ENCODE measurements at places on chromosomes 6 and 20.

DNA sequence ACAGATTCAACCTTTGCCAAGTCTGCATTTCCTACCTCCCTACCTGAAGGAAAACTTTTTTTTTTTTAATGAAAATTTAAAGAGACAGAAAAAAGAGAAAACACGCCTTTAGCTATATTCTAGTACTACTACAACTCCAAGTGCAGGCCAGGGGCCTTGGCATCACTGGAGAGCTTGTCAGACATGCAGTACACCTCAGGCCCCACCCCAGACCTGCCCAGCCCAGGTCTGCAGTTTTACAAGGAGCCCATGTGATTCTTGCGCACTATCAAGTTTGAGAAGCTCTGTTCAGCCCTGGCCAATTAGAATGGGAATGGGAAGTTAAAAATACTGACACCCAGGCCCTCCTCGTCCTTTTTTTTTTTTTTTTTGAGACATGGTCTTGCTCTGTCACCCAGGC lies 85.0 kb downstream of the NFATC2 start:
- DNase-seq = no peak

- DNase-seq = no peak
Observed at GRCh38 chr20:40416274-40416673, 272.8 kb downstream of the MAFB start.

DNA sequence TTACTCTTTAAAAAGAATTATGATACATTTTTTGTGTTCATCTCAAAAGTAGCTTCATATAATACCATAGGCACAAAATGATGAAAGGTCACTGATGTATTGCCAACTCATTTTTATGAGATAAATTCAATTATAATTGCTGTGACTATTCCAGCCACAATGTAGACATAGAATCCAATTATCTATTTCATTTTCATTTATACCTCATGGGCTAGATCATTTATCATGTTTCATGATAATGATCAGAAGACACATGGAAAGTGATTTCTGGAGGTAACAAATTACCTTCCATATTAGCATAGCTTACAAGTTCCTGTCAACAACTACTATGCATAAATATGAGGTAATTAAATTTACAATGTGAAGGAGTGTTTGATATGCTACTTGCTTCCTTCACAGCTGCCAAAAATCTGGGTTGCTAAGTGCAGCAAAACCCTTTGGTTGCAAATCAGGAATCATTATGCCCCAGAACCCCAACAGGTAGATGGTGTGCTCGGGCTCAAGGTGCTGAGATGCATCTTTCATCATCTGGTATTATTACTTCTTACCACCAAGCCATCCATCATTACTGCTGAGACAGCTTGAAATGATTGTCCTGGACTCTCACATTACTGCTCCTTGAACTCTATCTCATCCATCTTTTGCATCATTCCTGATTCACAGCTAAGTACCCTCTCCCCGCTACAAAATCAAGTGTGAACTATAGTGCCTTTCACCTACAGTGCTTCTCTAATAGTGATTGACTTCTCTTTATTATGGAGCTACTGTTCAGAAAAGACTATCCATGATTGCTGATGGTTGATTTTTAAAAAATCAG lies 306.0 kb upstream of the THEMIS start:
- no peak for DNase-seq

DNA sequence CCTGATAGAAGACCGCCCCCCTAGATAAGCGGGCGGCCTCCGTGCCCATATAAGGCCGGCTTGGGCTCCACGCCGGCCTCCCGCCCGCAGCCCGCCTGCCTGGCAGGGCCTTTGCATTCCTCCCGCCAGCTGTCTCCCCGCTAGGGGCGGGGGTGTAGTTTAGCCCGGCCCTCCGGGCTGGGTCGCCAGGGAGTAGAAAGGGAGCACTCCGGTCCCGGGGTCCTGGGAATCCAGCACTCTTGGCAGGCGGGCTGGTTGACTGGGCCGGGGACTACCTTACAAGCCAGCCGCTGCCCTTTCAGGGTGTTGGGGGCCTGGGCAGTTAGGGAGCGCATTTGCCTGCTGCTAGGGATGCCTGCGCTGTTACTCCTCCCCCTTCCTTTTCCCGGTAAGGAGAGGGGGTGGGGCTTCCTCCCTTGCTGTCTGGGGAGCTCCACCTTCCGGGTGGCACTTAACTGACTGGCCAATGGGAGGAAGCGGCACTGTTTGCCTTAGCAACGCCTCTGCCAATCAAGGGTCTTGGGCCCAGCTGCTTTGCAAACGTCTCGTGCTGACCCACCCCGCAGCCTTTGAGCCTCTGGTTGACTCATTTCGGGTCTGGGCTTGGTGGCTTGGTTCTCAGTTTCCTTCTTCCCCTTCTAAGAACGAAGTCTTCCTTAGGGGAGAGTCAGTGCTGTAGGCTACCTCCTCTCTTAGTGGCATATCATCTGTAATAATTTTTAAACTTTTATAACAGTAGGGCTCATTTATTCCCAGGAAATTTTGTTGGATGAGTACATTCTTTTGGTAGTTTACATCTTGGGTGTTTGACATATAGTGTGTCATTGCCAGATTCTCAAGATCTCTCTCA lies 3.4 kb downstream of the SRF start:
- peak; percentile 97 for DNase-seq

DNA sequence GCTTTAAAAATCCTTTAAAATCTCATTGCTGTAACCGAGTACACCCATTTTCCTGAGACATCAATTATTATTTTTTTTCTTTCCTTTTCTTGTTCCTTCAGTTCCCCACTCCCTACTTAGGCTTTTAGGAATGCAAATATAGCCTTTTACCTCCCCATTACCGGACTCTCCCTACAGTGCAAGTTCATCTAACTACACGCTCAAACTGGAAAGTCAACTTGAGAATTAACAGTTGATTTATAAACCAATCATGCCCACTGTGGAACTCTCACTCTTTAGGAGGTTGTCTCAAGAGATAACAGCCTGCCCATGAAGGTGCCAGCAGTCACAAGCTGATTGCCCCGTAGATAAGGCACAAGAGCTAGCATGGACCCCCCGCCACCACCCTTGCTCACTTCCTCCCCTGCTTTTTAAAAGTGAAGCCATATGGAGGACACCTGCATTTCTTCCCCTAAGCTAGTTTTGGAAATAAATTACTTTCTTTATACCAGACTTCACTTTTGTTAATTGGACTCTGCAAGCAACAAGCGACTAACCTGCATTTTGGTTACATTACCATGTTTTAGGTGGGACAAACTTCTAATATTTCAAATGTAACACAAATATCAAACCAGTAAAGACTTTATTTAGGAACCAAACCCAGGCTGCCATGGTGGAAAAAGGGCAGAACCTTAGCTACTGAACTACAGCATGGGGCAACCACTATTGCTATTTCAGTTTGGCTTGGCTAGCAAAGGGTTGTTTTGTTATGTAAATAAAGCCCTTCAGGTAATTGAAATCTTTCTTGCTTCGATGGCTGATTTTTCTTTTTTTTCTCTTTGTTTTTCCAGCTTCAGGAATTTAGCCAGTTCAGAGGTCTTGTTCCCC lies 34.9 kb downstream of the UBD start:
- no peak for DNase-seq

DNA sequence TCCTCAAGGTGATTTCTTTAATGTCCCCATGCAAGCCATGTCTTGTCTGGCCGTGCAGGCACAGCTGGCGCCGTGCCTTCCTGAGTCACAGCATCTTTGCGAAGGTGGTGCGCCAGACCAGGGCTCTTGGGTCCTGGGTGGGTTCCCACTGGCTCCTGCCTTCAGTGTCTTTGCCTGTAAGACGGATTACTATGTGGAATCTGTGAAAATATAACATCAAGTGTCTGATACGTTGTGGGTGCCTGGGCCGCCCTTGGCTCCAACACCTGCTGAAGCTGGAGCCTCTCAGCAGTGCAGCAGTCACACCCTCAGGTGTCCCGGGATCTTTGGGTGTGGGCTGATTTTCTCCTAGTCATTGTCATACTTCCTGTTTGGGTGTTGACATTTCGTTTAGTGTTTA lies 3.2 kb downstream of the OSBPL2 start:
- DNase-seq = no peak

- DNase-seq = no peak
Observed at GRCh38 chr6:9581155-9581554, 833.7 kb downstream of the TFAP2A start.

DNA sequence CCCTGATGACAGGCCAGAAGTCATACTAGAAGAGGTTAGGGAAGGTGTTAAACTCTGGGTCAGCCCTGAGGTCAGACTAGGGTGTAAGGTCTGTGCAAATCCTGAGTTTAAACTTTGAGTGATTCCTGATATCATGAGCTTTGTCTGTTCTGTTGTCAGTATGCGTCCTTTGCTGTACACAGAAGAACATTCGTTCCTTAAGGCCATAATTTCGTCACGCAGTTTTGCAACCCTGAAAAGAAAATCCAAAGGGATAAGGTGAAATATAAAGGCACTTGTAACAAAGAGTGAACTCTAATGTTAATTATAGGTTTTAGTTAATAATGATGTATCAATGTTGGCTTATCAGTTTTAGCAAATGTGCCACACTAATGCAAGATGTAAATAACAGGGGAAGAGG lies 2.3 kb downstream of the DST start:
- DNase-seq = no peak

- DNase-seq = peak; percentile 24
Observed at GRCh38 chr6:115443825-115444478, 616.7 kb downstream of the FRK start.

- DNase-seq = no peak
Observed at GRCh38 chr6:108348655-108349349, 53.9 kb downstream of the AFG1L start.

- no peak for DNase-seq
Observed at GRCh38 chr6:105995391-105995865, 90.7 kb upstream of the PRDM1 start.

DNA sequence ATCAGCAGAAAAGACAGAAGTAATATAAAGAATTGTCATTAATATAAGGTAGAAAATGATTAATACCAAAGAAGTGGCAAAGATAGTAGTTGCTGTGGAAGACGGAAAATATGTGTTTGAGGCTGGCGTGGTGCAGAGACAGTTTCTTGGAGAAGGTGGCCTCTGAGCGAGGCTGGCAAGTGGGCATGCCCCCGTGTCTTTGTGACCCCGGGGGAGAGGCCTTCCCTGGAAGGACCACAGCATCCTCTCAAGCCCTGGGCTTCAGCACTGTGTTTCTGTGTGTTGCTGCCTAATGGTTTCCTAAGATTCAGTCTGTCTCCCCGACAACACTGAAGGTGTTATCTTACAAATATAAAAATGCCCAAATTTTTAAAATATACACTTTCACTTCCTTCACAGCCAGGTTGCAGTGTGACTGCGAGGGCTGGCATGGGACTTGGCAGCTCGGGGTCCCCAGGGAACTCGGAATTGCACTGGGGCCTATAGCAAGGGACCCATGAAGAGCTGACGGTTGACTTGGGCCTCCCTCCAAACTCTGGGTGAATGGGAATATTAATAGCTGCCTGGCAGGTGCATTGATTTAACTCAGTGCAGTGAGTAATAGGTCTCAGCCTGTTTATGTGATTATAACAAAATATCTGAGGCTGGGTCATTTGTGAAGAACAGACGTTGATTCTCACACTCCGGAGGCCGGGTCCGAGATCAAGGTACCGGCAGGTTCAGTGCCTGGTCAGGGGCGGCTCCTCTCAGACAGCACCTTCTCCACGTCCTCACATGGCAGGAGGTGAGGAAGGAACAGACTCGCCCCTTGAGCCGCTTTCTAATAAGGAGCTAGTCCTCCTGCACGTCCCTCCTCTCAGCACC lies 47.4 kb upstream of the AFDN start:
- DNase-seq = no peak

- no peak for DNase-seq
Observed at GRCh38 chr6:124297507-124297906, 493.8 kb downstream of the NKAIN2 start.

DNA sequence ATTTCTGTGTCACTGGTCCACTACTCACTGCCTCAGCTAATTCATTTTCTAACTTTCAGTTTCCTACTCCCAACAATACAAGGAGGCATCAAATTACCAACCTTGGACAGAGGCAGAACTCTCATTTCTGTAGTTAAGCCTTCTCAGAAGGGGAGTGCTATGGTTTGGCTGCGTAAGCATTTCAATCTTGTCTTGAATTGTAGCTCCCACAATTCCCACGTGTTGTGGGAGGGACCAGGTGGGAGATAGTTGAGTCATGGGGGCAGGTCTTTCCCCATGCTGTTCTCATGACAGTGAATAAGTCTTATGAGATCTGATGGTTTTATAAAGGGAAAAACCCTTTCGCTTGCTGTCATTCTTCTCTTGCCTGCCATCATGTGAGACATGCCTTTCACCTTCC lies 22.9 kb downstream of the HLA-DRA start:
- no peak for DNase-seq

GRCh38 chr6:9766240-9766915 lies 648.5 kb downstream of the TFAP2A start:
- no peak for DNase-seq

GRCh38 chr20:35828434-35828833 lies 56.6 kb downstream of the PHF20 start:
- DNase-seq = peak; percentile 32

DNA sequence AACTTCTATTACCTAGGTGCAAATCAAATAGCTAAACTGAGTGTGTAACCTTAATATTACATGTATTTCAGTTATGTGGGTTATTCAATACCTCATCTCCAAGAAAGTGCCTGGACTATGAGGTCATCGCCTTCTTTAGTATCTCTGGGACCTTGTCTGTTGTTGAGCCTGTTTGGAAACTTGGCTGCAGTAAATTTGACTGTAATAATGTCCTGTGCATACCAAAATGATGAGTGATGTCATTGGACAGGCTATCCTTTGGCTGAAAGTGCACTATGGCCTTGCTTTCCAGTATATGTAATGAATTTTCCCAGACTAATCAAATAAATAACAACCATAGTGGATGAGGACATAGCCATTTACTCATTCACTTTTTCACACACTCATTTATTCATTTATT lies 455.1 kb downstream of the ADGRB3 start:
- DNase-seq = no peak

- no peak for DNase-seq
Observed at GRCh38 chr6:11639376-11640235, 102.1 kb downstream of the TMEM170B start.

DNA sequence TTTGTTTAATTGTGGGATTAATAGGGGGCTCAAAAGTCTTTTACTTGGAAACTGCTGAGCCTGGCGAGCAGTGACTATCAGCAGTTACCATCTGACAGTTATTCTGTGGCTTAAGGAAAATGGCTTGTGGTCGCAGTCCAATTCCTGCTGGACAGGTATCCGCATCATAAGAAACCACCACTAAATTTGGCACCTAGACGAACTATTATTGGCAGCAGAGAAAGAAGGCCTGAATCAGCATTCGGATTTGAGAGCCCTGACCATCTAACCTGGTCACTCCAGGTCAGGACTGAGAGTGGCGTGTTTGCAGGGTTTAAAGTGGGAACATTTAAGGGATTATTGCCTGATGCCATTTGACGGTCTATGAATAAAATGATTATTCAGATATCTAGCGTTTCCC lies 146.4 kb downstream of the RPS12 start:
- no peak for DNase-seq

DNA sequence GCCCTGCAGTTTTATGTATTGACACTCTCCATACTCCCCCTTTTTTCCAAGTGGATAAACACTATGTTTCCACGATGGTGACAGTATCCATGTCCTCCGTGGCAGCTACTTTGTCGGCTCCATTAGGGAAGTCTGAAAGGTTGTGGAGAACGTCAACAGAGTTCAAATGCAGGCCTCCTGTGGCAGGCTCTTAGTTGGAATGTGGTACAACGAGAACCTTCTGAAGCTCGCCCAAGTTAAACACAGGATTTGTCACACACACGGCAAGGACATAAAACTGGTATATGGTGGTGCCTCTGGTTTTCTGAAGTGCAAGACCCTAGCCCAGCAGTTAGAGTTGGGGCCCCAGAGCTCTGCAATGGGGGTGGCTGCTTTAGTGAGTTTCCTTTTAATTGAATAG lies 187.0 kb upstream of the TAB2 start:
- no peak for DNase-seq
